ENCODE measurements at places on chromosomes 5 and 9. TPM values are rescaled to one million over a fixed set of nuclear protein-coding genes. Genes with fewer than 3 reads are reported as not detected.

DNA sequence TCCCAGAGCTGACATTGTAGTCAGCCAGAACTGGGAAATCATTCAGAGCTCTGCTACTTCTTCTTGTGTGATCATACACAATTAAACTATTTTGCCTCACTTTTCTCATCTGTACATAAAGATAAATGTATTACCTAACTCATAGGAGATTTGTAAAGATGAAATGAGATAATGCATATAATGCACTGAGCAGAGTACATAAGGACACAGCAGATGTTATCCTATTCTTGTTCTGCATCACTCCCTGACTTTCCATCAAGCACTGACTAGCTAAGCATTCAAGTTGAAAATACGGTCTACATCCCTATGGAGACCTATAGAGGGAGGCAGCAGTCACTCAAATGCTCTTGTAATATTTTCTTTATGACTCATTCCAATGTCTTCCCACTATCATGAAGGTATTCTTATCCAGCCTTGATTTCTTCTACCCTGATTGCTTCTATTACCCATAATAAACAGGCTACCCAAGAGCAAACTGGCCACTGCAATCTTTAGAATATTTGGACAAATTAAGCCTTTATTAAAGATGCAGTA is 16.3 kb upstream of the PRR16 start:
- no peak for DNase-seq

DNA sequence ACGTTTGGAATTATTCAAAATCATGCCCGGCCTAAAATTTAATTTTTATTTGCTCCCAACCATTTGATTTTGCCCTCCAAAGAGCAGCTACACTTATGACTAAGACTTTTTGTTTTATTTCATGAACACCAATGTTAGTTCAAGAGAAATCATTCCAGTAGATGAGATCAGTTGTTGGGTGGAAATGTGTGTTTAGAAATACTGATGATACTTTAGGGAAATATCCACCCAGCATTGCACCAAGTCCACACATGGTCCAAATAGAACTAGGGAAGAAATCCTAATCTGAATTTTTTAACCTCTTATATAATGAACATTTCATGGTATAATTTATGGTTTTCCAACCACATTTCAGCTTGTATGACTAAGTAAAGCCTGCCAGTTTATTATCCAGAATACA is 28.3 kb upstream of the GOLPH3 start:
- DNase-seq: no peak

DNA sequence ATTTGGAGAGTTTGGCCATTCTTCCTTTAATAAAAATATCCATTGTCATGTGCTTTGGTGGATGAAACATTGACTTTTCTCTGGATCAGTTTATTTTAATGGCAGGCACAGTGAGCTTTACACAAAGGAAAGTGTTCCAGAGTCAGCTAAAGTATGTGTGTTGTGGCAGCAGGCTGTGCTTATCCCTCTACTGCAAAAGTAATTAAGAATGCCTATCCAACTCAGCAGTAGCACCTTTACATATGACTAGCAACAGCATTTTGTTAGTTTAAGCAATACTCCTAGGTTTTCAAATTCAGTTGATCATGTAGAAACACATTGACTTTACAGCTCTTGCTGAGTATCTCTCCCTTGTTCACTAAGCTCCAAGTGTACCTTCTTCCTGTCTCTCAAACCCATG is 730.5 kb upstream of the RGMB start:
- no peak for DNase-seq

GRCh38 chr5:159102311-159102934 is 2.7 kb upstream of the EBF1 start:
- DNase-seq: no peak

- no peak for DNase-seq
Measured at GRCh38 chr9:89538871-89539270, 41.0 kb upstream of the SEMA4D start.

DNA sequence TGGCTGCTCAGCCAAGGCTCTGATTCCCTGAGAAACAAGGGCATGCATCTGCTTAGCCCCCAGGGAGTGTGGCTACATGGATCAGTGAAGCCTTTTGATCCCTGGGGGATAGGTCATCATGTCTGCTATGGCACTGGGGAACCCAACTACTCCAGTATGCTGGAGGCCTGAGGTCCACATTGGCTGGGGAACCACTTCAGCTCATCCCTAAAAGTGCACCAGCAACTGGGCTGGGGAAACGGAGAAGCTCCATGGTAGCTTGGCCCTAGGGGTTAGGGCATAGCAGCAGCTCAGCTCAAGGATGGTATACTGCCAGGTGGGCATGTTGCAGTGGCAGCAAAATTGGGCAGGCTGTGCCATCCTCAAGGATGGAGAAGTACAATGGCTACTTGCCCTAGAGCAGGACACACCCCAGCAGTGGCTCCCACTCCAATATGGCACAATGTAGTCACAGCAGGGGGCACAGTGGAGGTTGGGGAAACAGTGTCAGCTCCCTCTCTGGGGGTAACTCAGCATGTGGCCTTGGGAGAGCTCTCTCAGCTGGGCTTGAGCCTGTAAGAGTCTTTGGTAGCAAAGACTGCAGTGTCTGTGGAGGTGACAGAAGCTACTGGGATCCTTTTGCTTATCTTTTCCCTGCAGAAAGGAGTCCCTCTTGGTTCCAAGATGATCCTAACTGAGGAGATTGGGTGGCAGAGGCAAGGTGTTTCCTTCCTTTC is 111.5 kb upstream of the FSTL4 start:
- no peak for DNase-seq

DNA sequence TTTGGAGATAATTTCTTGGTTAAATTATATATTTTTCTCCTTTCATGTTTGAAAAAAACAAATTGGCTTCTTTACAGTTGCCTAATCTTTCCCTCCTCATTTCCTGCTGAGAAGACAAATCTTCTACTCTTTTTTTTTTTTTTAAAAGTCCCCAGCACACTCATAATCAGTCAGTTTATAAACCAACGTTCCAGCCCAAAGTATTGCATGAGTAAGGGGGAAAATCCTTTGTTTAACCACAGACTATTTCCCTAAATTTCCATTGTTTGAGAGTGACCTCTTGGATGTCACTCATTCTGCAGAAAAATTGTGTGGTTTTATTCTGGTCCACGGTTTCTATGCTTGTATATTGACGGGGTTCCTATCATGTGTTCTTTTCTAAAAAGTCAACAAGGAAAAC is 55.1 kb upstream of the TLR4 start:
- no peak for DNase-seq

DNA sequence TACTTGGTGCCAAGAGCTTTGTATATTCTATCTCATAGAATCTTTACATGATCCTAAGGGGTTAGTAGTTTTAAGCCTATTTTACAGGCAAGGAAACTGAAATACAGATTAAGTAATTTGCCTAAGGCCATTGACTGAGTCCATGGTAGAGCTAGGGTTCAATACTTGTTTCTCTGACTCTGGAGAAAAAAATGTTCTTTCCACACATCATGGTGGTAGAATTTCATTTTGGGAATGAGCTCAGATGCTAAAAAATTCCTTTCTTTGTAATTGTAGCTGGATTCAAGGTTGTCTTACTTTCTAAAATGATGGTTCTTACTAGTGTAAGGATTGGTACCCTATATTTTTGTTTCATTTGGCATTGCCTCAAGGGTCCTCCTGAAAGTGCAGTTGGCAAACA is 86.0 kb downstream of the ANKRD55 start:
- no peak for DNase-seq

GRCh38 chr9:5879419-5880181 is 11.1 kb upstream of the MLANA start:
- no peak for DNase-seq

DNA sequence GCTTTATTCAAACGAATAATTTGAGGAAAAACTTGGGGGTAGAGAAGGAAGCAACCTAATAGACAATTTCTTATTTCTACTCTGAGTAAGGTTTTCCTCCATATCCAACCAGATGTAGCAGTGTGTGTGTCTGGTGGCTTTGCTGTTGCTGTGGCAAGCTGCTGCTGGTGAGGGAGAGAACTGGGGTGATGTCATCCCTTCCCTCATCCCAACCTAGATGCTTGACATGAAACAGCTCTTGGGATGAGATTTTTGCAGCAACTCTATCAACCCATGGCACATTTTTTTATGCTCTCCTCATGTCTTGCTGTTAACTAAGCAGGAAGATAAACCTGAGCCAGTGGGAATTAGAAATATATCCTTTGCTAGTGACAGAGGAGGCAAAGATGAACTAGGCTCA is 135.8 kb downstream of the PCSK1 start:
- DNase-seq: no peak

- no peak for DNase-seq
Measured at GRCh38 chr9:14768405-14769229, 46.1 kb upstream of the CER1 start.

GRCh38 chr5:158590746-158591300 is 508.9 kb downstream of the EBF1 start:
- no peak for DNase-seq

GARIN3 gene
- not detected for total RNA-seq

KIAA1958 gene
- total RNA-seq: 1.3 TPM

C5orf52 gene
- total RNA-seq: not detected

NEURL1B gene
- 8.7 TPM for total RNA-seq

IL9 gene
- not detected for total RNA-seq

OGN gene
- 1.7 TPM for total RNA-seq

SCGB3A2 gene
- total RNA-seq: not detected

NUTM2G gene
- total RNA-seq: not detected

ARID3C gene
- total RNA-seq: not detected

Data from gastrocnemius medialis (tissue), 4 donors.